CD8-positive, alpha-beta memory T cell (primary cell): ENCODE measurements at places on chromosomes 11 and 22. TPM values are rescaled to one million over a fixed set of nuclear protein-coding genes. Genes with fewer than 3 reads are reported as not detected.
A peak's percentile ranks its signal among the peaks of the same experiment; 100 is the strongest.

GRCh38 chr11:103880968-103881367 is 155.5 kb upstream of the DDI1 start:
- no peak for DNase-seq

DNA sequence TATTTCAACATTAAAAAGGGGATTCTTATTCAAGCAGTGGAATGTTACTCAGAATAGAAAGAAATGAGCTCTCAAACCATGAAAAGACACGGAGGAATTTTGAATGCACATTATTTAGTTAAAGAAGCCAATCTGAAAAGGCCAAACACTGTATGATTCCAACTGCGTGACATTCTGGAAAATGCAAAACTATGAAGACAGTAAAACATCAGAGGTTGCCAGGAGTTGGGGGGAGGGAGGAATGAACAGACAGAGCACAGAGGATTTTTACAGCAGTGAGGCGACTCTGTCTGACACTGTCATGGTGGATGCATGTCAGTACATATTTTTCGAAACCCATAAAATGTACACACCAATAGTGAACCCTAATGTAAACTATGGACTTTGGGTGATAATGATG is 22.9 kb upstream of the THY1 start:
- no peak for DNase-seq

DNA sequence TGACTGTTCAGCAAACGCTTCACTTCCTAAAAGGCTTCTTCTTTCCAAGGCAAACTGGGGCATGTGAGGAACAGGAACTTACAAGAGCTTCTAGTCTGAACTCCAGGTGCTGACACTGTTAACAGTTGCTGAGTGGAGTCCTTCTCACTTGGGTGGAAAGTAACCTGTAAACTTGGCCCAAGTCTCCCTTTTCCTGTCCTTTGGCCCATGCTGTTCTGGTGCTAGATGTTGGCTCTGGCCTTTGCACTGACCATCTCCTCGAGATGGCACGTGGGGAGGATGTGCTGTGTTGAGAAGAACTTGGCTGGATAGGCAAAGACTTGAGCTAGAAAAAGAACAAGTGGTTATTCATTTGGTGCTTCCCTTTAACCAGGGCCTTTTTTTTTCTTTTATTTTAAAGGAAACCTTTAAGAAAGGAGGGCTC is 53.6 kb downstream of the PTPRJ start:
- DNase-seq: no peak

GRCh38 chr11:128232588-128232987 is 354.8 kb downstream of the ETS1 start:
- DNase-seq: no peak

- DNase-seq: no peak
These were observed 13.2 kb upstream of the HEPHL1 start for GRCh38 chr11:94007906-94008305.

DNA sequence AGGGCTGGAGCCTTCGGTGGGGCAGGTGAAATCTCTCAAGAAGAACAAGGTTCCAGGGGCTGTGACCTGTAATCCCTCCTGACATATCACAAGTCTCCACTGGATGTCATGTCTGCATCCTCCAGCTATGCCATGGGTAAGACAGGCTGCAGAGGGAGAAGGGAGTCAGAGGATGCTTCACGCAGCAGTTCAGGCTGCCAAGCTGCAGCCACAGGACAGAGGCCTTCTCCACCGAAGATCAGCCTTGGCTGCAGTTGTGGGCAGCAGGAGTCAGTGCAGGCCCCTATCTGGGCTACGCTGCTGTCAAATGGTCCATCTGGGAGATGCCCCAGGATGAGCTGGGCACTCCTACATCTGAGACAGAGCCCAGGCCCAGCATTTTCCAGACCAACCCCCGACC is 25.0 kb downstream of the DKK3 start:
- no peak for DNase-seq

DNA sequence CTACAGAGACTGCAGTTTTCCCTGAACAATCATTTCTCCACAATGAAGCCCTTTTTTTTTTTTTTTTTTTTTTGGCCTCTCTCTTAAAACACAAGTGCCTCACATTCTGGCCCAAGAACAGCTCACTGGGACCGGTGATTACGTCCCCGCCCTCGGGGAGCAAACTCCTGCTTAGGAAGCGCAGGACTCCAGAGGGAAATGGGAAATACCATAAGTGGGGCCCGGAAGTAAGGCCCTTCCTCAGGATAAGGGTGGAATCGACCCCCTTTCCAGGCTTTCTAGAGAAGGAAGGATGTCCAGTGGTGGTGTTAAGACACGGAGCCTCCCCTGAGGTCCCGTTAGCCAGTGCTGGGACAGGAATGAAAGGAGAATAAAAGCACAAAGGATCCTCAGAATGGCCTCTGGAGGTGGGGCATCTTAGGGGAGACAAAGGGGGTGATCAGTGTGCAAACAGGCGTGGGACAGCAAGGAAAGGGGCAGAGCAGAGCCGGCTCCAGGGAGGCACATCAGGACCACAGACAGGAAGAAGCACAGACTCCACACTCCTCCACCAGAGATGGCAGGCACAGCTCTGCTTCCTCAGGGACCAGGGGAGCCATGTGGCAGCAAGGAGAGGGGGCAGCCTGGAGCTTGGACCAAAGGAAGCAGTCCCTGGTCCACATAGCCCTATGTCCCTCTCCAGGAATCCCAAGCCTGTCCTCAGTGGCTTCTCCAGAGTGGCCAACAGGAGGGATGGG is 61.3 kb downstream of the CHST1 start:
- DNase-seq: no peak

GRCh38 chr11:64879244-64879900 is 951 bp upstream of the EHD1 start:
- no peak for DNase-seq

- no peak for DNase-seq
These were observed 77.5 kb downstream of the DENND5A start for GRCh38 chr11:9187616-9188015.

- no peak for DNase-seq
These were observed 125.5 kb upstream of the SERPIND1 start for GRCh38 chr22:20648306-20648903.

DNA sequence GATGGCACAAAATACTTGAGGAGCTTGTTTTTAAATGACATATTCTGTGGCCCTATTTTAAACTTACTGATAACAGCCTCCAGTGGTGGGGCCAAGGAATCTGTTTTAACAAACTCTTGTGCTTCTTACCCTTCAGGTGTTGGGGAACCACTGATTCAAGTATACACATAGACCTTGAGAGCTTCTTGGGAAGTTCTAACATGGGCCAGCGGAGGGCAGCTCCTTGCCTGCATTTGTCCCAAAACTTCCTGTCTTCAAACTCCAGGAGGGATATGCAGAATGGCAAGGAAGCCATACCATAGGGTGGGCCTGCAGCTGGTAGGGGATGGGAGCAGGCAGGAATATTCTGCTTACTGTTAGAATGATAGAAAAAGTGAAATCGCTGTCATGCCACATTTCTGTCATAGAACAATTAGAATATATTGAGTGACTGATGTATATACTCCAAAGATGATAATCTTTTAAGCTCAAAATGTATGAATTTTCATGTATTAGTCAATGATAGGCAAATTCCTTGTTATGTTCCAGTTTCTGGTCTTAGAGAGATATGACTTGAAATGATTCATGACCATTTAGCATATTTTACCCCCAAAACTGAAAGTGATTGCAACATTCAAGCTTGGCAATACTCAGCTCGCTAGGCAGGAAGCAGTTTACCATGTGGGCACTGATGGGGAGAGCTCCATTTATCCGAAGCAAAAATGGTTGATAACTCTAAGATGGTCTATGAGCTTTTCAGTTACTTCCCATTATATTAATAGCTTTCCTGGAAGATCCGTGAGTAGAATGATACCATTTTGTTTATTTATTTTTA is 9.2 kb downstream of the EXT2 start:
- DNase-seq: no peak

GRCh38 chr11:111354601-111354891 is 24.5 kb downstream of the POU2AF1 start:
- DNase-seq: no peak

DNA sequence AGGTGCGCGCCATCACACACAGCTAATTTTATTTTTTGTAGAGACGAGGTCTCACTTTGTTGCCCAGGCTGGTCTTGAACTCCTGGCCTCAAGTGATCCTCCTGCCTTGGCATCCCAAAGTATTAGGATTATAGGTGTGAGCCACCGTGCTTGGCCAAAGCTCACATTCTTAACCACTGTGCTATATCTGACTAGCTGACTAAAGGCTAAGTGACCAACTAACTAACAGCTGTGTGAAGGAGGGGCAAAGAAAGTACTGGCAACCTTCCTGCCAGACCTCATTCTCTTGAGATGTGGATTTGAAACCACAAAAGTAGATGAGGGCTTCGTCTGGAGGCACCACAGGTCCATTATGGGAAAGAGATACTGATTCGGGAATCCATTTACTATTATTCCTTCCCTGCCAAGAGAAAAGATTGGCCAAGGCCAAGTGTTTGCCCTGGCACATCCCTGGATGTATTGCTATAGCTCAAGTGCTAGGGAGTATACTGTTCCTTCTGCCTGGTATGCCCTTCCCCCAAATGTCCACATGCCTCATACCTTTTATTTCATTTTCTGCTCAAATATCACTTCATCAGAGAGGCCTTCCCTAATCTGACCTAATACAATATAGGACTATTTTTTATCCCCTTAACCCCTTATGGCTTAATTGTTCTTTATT is 52.7 kb upstream of the RRM1 start:
- DNase-seq: no peak

DNA sequence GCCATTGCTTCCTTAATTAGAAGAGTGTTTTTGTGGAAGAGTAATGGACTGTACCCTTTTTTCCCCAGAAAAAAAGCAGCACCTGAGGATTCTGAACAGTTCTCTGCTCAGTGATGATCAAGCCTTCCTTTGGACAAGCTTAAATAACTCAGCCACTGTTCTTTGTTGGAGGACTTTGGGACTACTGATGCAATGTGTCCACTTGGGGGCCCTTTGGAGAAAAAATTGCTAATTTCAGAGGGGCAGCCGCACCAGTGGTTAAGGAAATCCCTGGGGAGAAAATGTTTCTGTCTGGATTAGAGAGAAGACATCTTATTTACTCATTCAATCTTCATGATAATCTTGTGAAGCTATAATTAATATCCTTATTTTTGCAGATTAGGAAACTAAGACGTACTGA is 5.3 kb upstream of the KMT2A start:
- no peak for DNase-seq

DNA sequence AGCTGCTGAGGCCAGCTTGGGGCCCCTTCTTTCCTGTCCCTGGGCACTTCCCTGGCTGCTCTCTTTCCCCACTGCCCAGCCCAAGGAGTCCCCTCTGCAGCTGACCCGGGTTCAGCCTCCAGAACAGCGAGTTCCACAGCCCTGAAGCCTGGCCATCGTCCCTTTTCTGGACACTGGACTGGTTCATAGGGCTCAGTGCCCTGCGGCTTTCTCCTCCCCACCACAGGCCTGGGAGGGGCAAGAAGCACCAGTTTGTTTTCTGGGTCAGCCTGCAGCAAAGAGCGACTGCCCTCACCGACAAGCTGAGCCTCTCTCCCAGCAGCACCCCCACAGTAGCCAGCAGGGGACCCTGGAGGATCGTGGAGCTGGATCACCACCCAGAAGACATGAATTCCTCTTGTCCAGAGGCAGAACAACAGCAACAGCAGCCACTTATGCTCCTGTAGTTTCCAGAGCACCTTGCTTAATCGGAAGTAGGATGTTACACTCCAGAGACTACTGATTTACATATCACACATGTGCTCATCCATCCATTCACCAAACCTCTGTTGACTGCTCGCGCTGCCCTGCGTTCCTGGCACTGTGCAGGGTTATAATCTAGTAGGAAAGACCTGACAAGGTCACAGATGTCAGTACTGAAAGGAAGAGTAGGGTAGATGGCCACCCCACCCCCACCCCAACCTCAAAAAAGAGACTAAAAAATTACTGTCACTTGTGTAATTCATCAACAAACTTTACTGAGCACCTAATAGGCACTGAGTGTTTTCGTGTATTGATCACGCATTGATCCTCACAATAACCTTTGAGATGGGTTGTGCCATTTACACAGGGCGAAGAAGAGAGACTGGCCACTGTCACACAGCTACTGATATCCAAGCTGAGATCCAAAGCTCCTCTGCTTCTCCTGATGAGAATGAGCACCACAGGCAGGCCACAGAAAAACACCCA is 13.0 kb upstream of the CXCR5 start:
- DNase-seq: no peak

DNA sequence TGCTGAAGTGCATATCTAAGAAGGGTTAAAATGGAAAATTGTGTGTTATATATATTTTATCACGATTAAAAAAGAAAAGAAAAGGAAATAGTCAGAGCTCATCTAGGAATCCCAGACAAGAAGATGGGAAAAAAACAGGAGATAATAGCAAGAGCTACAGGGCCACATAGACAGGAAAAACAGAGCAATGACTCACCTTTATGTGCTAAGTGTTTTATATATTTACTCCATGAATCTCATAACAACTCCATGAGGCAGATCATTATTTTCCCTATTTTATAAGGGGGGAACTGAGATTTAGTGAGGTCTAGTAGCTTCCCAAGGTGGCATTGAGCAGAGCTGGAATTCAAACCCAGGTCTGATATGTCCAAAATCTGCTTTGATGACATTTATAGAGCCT is 18.1 kb upstream of the ELF5 start:
- DNase-seq: no peak

DNA sequence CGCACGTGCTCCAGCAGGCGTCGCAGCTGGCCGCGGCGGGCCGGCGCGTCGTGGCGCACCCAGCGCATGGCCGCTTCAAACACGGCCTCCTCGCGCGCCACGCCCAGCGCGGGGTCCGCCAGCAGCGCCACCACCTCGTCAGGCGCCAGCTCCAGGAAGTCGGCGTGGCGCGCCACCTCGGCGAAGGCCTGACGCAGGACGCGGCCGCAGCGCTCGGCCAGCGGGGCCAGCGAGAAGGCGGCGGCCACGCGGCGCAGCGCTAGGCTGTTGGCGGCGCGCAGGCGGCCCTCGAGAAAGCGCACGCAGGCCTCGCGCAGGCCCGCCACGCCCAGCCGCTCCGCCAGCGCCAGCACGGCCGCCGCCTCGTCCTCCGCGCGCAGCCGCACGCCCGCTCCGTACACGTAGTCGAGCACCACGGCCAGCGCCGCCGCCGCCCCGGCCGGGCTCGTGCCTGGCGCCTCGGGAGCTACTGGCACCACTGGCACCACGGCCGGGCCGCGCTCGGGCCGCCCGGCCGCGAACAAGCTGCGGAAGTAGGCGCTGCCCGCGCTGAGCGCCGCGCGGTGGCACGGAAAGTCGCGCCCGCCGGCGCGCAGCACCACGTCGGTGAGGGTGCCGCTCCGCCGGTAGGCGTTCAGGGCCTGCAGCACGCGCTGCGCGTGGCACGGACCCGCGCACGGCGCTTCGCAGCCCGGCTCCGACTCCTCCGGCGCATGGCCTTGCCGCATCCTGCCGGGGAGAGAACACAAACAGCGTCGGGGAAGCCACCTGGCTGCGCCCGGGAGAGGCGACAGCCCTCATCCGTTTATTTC is 2.9 kb downstream of the KLHL35 start:
- peak; percentile 49 for DNase-seq

GRCh38 chr22:23825246-23825905 is 13.4 kb downstream of the DERL3 start:
- no peak for DNase-seq

Gene SEC14L6
- total RNA-seq: not detected

Gene IRAG1
- not detected for total RNA-seq

Gene INS
- not detected for total RNA-seq

Gene OR56A1
- not detected for total RNA-seq

Gene OR52I2
- not detected for total RNA-seq

Gene POU2AF1
- 2.3 TPM for total RNA-seq

Gene NUDT8
- 26.2 TPM for total RNA-seq

Gene NDUFV1
- 321 TPM for total RNA-seq

Gene TBX1
- not detected for total RNA-seq

Gene UBQLNL
- not detected for total RNA-seq

Gene NUP160
- total RNA-seq: 65.1 TPM

Gene MS4A6E
- not detected for total RNA-seq

Gene CEP126
- total RNA-seq: 1.6 TPM
